NCI-H226 (cell line): ENCODE measurements at places on chromosomes 16 and 17.

- DNase-seq, result no peak
Measured at GRCh38 chr17:9790889-9791876, at the start of gene DHRS7C. Gene DHRS7C, minus strand, starts transcription at chr17:9791592. Its CDS starts 308 bp downstream, at chr17:9791284.

DNA sequence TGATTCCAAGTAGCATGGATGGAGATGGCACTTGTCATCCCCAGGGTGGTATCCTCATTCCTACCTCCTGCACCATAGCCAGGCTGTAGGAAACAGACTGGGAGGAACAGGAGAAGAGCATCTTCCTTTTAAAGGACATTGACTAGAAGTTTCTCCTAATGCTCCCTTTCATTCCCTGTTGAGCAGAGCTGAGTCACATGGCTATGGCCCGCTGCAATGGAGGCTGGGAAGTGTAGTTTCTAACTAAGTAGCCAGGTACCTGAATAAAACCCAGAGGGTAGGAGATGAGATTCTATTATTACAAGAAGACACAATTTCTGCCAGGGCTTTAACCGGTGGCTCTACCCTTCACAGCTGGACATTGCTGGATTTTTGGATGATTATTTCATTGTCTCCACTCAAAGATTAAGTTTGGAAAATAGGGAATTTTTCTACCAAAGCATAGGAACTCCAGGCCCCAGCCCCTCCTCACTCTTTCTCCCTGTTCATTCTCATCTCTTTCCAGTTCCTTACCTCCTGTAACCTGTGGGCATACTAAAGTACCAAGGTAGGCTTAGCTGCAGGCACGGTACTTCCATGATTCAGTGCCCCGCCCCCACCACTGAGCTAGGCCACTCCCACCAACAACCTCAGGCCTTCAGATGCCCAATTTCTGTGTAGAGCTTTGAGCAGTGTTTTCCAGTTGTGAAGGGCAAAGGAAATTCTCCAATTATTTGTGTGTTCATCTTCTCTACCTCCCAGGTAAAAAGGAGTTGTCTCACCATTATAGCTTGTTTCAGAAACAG lies 378.3 kb downstream of the CDH13 start:
- no peak for DNase-seq

DNA sequence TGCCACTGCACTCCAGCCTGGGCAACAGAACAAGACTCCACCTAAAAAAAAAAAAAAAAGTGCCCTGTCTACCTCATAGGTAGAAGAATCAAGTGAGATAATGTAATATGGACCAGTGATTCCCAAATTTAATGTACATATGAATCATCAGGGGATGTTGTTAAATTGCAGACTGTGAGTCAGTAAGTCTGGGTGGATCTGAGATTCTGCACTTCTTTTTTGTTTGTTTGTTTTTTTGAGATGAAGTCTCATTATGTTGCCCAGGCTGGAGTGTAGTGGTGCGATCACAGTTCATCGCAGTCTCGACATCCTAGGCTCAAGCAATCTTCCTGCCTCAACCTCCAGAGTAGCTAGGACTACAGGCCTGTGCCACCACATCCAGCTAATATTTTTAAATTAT lies 31.6 kb downstream of the HOXB1 start:
- peak; percentile 32 for DNase-seq

- no peak for DNase-seq
Measured at GRCh38 chr17:4643676-4644075, 2.2 kb upstream of the ALOX15 start.

GRCh38 chr16:73122604-73123391 lies 74.9 kb upstream of the ZFHX3 start:
- DNase-seq, result no peak

GRCh38 chr17:3968015-3968414 lies 3.8 kb upstream of the ATP2A3 start:
- DNase-seq, result no peak

GRCh38 chr17:60398227-60398959 lies 6.5 kb upstream of the USP32 start:
- DNase-seq, result no peak

- DNase-seq, result no peak
Measured at GRCh38 chr17:82786427-82786826, 34.6 kb downstream of the TBCD start.

- DNase-seq, result peak; percentile 89
Measured at GRCh38 chr16:19118938-19119431, 5.2 kb downstream of the ITPRIPL2 start.

- DNase-seq, result no peak
Measured at GRCh38 chr17:33970279-33970678, 284.8 kb upstream of the CCL2 start.

GRCh38 chr17:15657868-15658267 lies 26.2 kb downstream of the TRIM16 start:
- peak; percentile 85 for DNase-seq

- DNase-seq, result no peak
Measured at GRCh38 chr16:2953706-2954627, 10.1 kb upstream of the KREMEN2 start.

- DNase-seq, result peak; percentile 36
Measured at GRCh38 chr16:24255456-24256371, at the start of gene CACNG3. Gene CACNG3, plus strand, starts transcription at chr16:24256335. Its CDS starts 420 bp downstream, at chr16:24256755.

DNA sequence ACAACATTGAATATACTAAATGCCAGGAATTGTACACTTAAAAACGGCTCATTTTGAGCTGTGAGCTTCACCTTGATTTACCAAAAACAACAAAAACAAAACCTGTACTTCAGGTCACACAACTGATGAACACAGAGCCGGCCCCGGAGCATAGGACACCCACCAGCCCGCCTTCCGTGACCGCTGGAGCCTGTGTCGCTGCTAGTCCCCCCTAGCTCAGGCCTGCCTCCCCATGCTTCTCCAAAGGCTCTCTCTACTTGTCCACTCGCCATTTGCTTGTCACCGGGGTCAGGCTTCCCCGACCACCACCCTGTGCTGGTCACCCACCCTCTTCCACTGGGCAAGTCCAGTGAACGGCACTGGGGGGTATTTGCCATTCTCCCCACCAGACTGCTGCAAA lies 113.8 kb upstream of the TNRC6C start:
- no peak for DNase-seq

GRCh38 chr17:40901981-40902474 lies 17.0 kb upstream of the KRT20 start:
- DNase-seq, result no peak

DNA sequence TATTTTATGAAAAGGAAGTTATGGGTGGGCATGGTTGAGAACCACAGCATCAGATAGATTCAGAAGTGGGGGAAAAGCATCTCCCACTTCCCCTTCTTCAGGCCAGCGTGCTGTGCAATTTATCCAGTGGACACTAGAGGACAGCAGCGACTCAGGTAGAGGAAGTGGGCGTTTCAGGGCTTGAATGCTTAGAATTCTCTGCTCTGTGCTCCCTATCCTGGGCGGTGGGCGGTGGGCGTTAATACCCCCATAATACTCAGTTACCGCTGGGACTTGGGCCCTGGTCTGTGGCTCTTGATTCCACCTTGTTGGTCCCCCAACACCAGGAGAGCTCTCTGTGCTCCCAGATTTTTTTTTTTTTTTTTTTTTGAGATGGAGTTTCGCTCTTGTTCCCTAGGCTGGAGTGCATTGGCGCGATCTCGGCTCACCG lies 3.7 kb upstream of the LYZL6 start:
- DNase-seq, result peak; percentile 38

DNA sequence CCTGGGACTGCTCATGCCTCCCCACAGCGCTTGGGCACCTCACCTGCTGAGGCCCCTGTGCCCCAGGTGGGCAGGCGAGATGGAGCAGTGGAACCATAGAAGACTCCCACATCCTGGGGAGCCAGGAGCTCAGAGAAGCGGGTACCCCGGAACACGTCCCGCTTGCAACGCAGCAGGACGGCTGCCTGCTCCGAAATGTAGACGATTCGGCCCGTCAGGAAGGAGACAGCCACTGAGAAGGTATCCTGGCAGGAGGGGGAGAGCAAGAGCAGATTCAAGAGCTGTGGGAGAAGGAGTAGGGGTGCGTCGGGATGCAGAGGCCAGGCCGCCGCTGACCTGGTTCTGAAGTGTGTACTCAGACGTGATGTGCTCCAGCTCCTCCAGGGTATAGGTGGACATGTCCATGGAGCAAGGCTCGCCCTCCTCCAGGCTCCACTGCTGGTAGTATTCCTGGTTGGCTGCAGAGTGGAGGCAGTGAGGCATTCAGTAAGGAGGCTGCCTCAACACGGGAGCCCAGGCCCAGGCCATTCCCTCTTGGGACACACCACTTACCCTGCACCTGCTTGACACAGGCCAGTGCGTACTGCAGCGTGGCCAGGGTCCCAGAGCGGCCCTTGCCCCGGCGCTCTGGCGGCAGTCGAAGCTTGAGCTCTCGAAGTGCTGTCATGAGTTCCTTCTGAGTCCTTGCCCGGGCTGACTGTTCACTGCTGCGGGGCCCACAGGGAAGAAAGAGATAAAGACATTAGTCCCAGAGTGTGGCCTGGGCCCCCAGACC lies 2.6 kb downstream of the PER1 start:
- DNase-seq, result no peak

DNA sequence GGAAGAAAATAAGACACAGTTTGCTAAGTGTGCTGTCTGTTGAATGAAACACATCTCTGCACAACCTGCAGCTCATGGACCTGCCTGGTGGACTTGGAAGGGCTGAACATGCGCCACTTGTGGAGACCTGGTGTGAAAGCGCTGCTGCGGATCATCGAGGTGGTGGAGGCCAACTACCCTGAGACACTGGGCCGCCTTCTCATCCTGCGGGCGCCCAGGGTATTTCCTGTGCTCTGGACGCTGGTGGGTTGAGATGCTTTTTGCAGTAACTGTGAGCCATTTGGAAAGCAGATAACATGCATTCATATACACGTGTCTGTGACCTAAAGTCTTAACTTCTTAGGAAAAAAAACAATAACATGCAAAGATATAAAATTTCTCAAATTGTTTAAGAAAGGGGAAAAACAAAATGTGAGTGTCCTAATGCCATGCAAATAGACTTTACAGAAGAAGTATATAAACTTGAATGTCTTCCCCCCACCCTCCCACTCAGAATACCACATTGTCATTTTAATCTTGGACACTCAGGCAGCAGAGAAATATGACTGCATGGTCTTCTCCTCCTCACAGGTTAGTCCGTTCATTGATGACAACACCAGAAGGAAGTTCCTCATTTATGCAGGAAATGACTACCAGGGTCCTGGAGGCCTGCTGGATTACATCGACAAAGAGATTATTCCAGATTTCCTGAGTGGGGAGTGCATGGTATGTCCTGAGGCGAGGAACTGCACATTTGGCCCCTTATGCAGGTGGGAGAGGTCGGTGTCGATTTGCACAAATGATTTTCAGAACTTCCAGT lies 65.6 kb downstream of the SEC14L1 start:
- no peak for DNase-seq

DNA sequence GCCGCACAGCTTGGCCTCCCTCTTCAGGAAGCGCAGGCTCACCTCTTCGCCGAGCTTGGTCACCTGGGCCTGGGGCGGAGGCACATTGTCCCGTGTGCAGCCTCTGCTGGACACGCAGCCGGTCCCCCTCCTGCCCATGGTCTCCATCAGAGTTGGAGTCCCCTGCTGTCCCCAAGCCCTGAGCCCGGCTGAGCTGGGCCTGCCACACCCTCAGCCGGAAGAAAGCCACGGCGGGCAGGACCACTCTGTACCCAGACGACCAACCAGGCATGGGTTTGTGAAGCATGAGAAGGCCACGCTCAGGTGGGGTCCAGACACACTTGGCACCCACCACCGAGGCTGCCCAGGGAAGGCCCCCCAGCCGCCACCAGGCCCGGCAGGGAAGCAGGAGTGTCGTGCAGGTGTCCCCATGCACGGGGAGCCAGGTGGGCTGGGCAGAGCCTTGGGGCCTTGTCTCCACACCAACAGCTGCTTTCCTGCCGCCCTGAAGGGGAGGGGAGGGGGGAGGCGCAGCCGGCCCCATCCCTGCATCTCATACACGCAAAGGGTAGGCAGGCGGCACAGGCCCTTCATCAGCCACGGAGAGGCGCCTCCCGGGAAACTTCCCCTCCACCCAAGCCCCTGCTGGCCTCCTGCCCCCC lies 5.2 kb downstream of the CCDC154 start:
- no peak for DNase-seq

GRCh38 chr16:1379304-1380076 lies 27.8 kb downstream of the GNPTG start:
- DNase-seq, result peak; percentile 41

DNA sequence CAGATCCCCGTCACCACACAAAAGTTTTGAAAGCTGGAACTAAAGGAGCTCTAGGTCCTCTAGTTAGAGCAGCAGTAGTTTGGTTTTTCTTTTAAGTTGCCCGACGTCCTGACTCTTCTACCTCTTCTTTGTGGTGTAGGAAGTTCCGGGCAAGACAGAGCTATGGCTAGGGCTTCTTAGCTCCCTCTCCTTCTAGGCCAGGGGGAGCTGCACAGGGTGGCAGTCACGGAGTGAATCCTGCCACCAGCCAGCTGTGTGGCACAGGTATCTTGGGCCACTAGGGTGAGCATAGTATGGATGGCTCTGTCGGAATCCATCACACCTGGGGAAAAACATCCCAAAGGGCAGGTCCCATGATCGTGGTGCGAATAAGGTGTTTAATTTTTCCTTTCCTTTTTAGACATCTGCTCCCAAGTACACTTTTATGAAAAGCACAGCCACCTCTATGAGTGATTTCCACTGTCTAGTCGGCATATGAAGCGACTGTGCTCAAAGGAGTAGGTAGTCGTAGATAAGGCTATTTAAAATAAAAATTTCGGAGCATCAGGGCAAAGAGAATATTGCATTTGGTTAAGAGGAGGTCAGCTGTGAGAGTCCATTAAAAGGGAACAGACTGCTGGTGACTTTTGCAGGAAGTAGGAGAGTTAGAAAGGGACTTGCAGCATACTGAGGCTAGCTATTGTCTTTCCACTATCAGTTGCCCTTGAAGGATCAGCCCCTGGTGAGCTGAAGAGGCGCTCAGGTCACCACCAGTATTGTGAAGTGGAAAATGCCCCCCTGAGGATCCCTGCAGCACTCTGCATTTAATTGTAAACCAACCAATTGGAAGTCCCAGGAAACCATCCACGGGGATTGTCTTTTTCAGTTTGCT lies 2.1 kb downstream of the PRKCA start:
- no peak for DNase-seq

DNA sequence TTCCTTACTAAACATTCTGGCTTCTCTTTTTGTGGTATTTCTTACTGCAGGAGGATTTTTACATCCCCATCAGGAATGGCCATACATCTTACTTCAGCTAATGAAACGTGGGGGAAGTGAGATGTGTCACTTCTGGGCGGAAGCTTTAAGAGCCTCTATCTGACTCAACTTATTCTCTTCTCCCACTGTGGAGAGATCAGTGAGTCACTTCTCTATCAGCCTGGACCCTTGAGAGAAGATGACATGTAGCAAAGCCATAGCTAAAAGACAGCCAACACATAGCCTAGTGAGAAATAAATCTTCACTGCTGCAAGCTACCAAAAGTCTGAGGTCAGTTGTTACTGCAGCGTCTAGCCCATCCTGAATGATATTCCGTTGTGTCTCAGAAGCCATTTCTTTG lies 1066.7 kb upstream of the RBFOX1 start:
- peak; percentile 69 for DNase-seq

DNA sequence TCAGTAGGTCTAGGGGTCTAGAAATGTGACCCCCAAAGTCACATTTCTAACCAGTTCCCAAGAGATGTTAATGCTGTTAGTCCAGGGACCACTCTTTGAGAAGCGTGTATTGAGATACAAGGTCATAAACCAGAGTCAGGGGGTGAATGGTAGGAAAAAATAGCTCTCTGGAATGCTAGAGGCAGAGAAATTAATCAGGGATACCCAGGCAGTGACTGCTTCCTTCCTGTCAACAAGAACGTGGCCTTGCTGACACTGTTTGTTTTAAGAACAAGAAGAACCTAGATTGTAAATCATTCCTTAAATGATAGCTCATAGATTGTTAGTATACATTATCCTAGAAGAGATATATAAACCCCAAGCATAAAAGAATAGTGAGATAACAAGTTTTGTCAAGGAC lies 43.8 kb downstream of the PITPNM3 start:
- DNase-seq, result no peak
